ENCODE measurements at places on chromosomes 2 and 18.
A peak's percentile ranks its signal among the peaks of the same experiment; 100 is the strongest.

- no peak for DNase-seq
Observed at GRCh38 chr2:3316456-3317276, 61.0 kb downstream of the EIPR1 start.

DNA sequence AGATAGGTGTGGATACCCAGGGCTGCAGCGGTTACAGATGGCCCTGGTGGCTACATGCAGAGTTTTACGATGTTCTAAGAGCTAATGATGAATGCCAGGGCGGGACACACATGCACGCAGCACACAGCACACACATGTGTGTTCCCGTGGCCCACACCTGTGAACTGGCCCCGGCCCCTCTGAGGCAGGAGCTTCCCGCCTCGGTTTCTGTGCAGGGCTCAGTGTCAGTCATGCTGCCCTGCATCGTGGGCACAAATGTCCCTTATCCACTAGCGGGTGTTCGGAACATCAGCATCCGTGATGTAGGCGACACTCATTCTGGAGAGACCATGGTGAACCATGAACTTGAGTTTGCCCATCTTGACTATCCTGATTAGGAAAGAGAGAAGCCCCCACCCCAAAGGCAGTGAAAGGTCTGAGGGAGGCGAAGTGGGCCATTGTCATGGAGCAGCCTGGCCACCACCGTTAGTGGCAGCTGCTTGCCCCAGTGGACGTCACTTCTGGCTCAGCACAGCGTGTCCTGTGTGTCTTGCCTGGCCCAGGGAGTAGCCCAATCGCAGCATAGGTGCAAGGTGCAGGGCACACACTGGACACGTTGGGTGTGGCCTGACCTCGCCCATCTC lies 43.8 kb downstream of the DCDC2C start:
- DNase-seq = no peak

- DNase-seq = no peak
Observed at GRCh38 chr2:121532347-121532766, 1.7 kb downstream of the RNU4ATAC start.

GRCh38 chr2:143183804-143184463 lies 54.7 kb downstream of the ARHGAP15 start:
- DNase-seq = no peak

GRCh38 chr18:23194155-23194996 lies 59.1 kb downstream of the CABLES1 start:
- DNase-seq = no peak

DNA sequence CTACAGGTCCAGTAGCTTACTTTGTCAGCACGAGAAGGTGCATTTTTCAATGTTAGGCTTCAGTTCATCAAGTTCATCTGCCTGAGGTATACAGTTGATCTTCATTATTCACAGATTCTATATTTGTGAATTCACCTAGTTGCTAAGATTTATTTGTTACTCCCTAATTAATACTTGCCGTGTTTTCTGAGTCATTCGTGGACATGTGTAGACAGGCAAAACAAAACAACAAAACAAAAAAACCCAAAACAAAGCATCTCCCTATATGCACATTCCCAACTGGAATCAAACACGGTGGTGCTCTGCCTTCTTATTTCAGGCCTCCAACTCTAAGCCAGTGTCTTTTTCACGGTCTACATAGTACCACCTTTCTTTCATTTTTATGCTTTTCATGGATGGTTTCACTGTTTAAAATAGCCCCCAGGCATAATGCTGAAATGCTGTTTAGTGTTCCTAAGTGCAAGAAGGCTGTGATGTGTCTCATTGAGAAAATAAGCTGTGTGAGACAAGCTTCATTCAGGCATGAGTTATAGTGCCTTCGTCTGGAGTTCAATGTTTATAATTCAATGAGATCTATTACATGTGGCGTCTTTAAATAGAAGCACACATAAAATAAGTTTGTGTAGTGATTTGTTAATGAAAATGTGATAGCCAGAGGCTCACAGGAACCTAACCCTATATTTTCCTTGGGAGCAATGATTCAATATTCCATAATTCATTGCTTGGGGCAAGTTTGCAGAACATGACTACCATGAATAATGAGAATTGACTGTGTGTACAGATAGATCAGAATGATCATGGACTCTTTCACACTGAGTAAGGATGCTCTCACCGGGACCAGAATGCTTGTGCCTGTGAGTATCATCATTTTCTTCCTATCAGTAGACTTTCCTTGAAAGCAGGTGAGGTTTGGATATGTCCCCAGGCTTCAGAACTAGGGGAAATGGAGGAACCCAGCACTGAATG lies 24.6 kb downstream of the ITGB6 start:
- no peak for DNase-seq

DNA sequence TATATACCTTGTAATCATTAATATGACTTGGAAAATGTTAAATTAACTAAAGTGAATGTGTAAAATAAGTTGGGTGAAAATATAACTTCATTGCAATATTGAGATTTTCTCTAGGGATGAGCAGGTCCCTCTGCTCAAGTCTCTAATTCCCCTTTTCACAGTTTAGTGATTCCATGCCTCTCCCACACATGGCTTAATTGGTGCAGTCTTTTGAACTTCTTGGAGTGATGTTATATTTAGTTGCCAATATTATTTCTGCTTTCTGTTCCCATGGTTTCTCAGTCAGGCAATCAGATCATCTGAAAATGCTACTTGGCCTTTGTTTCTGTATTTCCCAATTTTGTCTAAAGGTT lies 233.7 kb upstream of the SPOPL start:
- DNase-seq = no peak

GRCh38 chr2:99818842-99819241 lies 323.5 kb downstream of the AFF3 start:
- no peak for DNase-seq

GRCh38 chr18:12076424-12077140 lies 17.1 kb upstream of the ANKRD62 start:
- no peak for DNase-seq

DNA sequence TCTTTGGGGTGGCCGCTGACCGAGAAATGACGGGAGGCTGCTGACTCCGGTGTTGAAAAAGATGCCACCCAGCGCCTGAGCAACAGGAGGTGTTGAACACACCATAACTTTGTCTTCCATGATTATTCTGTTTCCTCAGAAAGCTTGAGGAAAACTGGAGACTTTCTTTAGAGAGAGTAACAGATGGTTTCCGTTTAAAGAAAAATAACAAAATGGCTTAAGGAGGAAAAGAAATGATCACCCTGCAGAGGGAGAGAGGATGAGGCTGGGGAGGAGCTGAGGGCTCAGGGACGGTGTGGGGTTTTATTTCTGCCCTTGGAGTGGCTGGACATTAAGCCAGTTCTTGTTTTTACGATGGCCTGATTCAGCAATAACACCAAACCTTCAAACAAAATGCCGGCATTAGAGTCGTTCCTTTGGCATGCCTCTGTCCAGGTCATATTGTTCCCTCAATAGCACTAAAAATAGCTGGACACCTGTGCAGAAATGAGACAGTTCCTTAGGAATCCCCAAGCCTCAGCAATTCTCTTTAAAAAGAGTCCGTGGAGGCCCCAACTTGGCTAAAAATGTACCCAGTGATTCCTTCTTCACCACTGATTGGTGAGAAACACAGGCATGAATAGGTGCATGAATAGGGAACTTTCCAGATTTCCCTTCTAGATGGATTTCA lies 182.4 kb downstream of the ALPK2 start:
- DNase-seq = no peak

GRCh38 chr2:68414452-68414851 lies 49.4 kb downstream of the PLEK start:
- DNase-seq = no peak

GRCh38 chr2:174874085-174874484 lies 109.8 kb upstream of the CHRNA1 start:
- no peak for DNase-seq

- DNase-seq = no peak
Observed at GRCh38 chr2:212843409-212844199, 305.0 kb upstream of the ERBB4 start.

DNA sequence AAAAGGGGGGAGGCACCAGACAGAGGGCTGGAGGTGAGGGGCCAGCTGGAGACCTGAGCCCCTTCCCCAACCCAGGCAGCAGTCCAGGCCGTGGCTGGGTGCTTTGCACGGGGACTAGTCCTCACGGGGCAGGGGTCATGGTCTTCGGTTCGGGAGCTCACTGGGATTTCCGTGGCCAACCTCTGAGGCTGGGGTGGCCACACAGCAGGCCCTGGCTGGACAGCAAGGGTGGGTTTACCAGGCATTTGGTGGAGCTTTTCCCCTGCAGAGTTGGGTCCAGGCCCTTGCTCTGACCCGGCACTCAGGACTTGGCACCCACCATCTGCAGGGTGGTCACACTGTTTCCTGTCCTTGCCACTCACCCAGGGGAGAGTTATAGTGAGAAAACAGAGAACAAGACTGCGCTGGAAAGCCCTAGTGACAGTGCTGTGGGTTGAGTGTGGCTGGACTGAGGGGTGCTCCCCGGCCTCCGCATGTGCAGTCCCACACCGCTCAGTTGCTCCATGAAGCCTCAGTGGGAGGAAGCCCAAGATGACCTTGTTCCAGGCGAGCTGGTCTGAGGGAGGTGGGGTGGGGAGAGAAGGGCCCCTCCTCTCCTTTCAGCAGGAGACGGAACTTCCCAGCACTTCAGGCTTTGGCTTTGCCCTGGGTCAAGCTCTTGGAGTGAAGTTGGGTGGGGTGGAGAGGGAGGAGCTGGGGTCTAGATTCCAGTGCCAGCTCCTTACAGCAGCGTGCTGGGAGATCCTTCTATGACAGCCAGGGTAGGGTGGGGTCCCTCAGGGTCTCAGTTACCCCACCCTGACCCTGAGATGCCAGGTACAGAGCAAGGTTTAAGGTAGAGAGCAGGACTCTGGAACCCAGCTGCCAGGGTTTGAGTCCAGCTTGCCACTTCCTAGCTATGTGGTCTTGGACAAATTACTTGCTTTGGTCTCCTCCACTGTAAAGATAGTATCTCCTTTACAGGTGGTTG lies 219.8 kb downstream of the DYSF start:
- no peak for DNase-seq

- DNase-seq = no peak
Observed at GRCh38 chr2:149023091-149023490, 15.4 kb upstream of the LYPD6B start.

DNA sequence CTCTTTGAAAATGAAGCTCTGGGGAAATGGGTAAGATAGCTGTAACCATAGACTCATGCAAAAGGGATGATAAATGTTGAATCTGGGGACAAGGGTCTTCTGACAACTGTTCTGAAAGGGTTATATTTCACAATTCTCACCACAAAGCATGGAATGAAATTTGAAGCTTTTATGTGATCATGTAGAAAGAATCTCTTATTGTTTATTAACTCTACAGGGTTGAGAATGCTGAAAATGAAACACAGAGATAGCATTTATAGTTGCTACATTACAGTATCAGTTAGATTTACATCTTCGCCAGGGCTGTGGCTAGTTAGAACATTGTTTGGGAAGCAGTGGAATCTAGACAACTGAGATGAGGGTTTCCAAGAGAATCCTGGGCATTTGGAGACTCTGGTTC lies 97.4 kb upstream of the LHCGR start:
- no peak for DNase-seq

DNA sequence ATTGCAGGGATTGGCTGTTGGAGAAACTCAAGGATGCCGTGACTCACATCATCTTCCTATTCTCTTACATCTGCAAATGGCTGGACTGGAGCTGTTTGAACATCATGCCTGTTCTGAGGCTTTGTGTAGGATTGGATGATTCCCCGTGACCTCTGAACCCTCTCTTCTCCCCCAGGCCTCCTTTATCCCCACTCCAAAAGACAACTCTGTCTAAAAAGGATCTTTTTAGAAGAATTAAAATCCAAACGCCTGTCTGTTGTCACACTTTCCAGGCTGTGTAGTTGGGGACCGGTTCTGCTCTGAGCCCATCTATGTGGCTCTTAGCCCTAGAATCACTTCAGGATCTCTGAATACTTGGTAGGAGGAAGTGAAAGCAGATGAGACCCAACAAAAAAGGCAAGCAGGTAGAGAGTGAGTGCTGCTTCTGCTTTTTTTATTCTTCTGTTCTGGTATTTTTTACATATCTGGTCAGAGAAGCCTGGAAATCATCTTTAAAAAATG lies 565 bp downstream of the SP140 start:
- peak; percentile 38 for DNase-seq

- no peak for DNase-seq
Observed at GRCh38 chr18:10743766-10744165, 217.9 kb downstream of the NAPG start.

GRCh38 chr18:7436166-7436565 lies 130.9 kb upstream of the PTPRM start:
- no peak for DNase-seq

DNA sequence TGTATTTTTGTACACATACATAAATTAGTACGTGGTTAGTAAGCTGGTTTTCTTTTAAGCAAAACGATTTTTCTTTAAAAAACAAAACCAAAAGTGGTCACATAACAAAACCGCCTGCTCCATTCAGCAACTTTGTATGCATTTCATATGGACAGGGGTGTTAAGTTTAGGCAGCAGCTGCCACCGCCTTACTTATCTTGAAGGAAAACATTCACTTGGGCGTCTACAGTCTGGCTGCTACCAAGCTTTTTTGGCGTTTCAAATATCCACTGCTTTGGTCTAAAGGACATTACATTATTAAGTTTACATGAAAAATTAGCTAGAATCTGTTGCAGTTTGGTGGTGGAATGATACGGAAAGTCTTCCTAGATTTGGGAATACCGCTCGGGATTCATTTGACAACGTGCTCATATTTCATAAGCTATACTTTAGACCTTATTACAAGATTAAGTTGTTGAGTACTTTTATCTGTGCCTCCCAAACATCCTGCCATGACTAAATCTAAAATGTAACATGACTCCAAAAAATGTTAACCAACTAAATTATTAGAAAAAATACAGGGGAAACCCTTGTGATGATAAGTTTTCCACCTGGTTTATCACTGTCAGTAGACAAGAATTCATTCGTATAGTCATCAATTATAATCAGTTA lies 214.8 kb downstream of the NEDD4L start:
- no peak for DNase-seq

GRCh38 chr2:80062298-80062697 lies 242.3 kb downstream of the LRRTM1 start:
- DNase-seq = no peak

GRCh38 chr2:54726431-54726830 lies 3.0 kb downstream of the EML6 start:
- no peak for DNase-seq

GRCh38 chr2:217475101-217475500 lies 527.7 kb downstream of the TNS1 start:
- no peak for DNase-seq

GRCh38 chr2:72182547-72182946 lies 34.9 kb upstream of the CYP26B1 start:
- DNase-seq = no peak

DNA sequence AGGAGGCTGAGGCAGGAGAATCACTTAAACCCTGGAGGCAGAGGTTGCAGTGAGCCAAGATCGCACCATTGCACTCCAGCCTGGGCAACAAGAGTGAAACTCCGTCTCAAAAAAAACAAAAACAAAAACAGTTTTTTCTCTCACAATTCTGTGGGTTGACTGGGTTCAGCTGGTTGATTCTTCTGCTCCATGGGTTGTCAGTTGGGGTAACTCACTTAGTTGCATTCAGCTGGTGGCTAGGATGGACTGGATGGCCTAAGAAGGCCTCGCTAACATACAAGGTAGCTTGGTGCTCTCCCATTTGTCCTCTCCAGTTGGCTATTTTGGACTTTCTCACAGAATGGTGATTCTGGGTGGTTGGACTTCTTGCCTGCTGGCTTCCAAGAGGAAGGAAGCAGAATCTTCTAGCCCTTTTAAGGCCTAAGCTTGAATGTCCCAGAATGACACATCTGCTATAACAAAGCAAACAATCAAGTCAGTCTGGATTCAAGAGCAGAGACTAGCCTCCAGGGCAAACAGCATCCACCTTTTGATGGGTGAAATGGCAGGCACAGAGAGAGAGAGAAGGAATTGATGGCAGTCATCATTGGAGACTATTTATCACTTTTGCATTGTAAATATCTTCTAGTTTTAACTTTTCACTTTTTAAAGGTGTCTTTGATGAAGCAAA lies 17.9 kb downstream of the LAMA3 start:
- no peak for DNase-seq

All from central memory CD4-positive, alpha-beta T cell (primary cell).